ENCODE measurements at places on chromosomes 12 and 14.

DNA sequence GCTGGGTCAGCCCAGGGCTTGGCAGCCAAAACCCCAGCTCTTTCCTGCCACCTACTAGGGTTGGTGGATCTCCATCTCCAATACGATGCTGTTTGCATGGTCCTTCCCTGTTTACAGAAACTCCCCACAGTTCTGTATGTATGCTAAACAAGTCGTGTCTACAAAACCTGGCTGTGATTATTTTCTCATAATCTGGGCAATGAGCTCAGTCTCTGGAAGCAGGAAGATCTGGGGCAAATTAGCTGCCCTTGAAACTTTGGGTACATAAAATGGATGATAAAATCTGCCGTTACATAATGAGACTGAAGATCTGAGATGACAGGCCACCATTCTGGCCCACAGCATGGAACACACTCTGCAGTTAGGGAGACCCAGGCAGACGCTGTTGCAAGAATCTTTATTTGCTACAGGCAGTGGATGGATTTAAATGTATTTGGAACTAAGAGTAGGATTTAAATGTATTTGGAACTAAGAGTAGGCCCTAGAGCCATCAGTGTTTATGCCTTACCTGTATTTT is 31.7 kb downstream of the ACADS start:
- DNase-seq: no peak

- no peak for DNase-seq
Measured at GRCh38 chr12:5511644-5512600, 80.0 kb downstream of the NTF3 start.

GRCh38 chr12:131105736-131106348 is 152.1 kb downstream of the ADGRD1 start:
- peak; percentile 39 for DNase-seq

DNA sequence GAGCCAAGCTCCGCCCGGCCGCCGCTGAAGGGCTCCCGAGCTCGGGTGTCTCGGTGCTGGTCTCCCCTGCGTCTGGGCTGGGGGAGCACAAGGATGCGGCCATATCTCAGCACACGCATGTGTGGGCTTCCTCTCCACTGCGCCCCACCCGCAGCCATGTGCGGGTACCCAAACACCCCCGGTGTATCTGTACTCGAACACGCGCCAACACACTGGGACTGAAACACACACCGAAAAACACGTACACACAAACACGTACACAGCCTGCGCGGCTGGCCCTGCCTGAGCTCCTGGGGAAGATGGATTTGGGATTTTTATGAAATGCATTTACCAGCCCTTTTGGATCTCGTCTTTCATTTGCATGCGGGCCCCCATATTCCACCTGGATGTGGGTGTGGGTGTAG is 897 bp upstream of the TBX3 start:
- no peak for DNase-seq

- DNase-seq: no peak
Measured at GRCh38 chr12:72836194-72836593, 564.0 kb downstream of the TRHDE start.

- no peak for DNase-seq
Measured at GRCh38 chr14:76112889-76113624, 38.7 kb upstream of the GPATCH2L start.

GRCh38 chr14:35503646-35504045 is 30.3 kb upstream of the INSM2 start:
- DNase-seq: no peak

All from CD4-positive, alpha-beta T cell treated with Interleukin-10 for 1 hour (primary cell).